ENCODE measurements at places on chromosomes 2 and 18. TPM values are rescaled to one million over a fixed set of nuclear protein-coding genes. Genes with fewer than 3 reads are reported as not detected.

The YPEL5 gene
- total RNA-seq: 54.3 TPM

The TMEM178A gene
- 1.1 TPM for total RNA-seq

The UPP2 gene
- total RNA-seq: not detected

The CTIF gene
- total RNA-seq: 26.8 TPM

The LYPD6B gene
- 0.56 TPM for total RNA-seq

The RAB31 gene
- 55.6 TPM for total RNA-seq

The RBBP8 gene
- total RNA-seq: 48.9 TPM

The CRYGC gene
- total RNA-seq: not detected

The DLX2 gene
- 0.96 TPM for total RNA-seq

The SIX2 gene
- 2.7 TPM for total RNA-seq

The SLC25A52 gene
- total RNA-seq: not detected

The MOGAT1 gene
- total RNA-seq: not detected

The UGT1A10 gene
- not detected for total RNA-seq

The PRKCE gene
- total RNA-seq: 8.2 TPM

The B3GNT7 gene
- total RNA-seq: under 0.01 TPM

The ANKRD30B gene
- total RNA-seq: 0.96 TPM

The ANTXR1 gene
- 45.2 TPM for total RNA-seq

The ZAP70 gene
- total RNA-seq: not detected

The ALPG gene
- total RNA-seq: not detected

The MEP1B gene
- not detected for total RNA-seq

The PROKR1 gene
- not detected for total RNA-seq

The ABCG5 gene
- not detected for total RNA-seq

The CCNYL1 gene
- total RNA-seq: 17.8 TPM

The LRRFIP1 gene
- total RNA-seq: 83.2 TPM

The EFEMP1 gene
- total RNA-seq: 2,583 TPM

The CABYR gene
- total RNA-seq: 5.9 TPM

The HOXD4 gene
- total RNA-seq: 0.56 TPM

The HIBCH gene
- total RNA-seq: 19.7 TPM

The PGAP1 gene
- total RNA-seq: 5.2 TPM

The NPAS2 gene
- 29.7 TPM for total RNA-seq

The GPR35 gene
- total RNA-seq: 0.85 TPM

The CRYGB gene
- not detected for total RNA-seq

The NOSTRIN gene
- 1.4 TPM for total RNA-seq

The ACOXL gene
- not detected for total RNA-seq

The TRIM54 gene
- total RNA-seq: under 0.01 TPM

The NEU4 gene
- total RNA-seq: 0.28 TPM

The C2orf78 gene
- not detected for total RNA-seq

The KIAA2012 gene
- under 0.01 TPM for total RNA-seq

The EMX1 gene
- under 0.01 TPM for total RNA-seq

The UGT1A6 gene
- 1.4 TPM for total RNA-seq

The TYMS gene
- 37.6 TPM for total RNA-seq

The FOXD4L1 gene
- 0.19 TPM for total RNA-seq

The ARHGAP28 gene
- 0.77 TPM for total RNA-seq

The SLC38A11 gene
- 0.28 TPM for total RNA-seq

The PIKFYVE gene
- total RNA-seq: 30.7 TPM
